ENCODE measurements at places on chromosomes 16 and 17.

DNA sequence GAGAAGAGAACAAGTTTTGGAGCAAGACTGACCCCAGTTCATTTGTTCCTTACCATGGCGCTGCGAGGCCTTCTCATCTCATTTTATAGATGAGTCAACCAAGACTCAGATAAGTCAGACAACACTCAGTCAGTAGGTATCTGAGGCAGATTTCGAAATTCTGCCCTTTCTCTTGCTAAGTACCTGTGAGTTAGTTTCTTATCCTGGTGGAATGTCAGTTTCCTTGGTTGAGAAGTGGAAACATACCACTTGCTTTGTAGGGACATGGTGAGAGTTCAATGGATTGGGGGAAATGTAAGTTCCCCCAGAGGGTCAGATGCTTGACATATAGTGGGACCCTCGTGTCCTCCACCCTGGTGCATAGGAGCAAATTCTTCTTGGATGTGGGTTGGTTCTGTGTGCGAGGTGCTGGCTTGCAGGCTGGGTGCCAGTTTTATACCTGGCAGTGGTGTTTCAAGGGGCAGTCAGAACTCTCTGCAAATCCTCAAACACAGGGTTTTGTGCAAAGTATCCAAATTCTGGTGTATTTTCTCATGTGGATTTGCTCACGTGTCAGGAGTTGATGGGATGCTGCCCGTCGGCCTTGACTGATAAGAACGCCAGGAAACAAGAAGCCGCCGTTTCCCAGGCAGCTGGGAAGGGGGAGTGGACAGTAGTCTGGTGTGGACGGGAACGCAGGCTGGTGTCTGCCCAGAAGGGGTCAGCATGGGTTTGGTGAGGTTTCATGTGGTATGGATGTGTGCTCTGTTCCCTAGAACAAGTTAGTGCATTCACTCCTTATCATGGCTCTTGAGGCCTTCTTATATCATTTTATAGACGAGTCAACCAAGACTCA, 61.1 kb upstream of the CIBAR2 start:
- no peak for DNase-seq

GRCh38 chr16:54431041-54431996, 144.7 kb upstream of the IRX3 start:
- DNase-seq, result no peak

DNA sequence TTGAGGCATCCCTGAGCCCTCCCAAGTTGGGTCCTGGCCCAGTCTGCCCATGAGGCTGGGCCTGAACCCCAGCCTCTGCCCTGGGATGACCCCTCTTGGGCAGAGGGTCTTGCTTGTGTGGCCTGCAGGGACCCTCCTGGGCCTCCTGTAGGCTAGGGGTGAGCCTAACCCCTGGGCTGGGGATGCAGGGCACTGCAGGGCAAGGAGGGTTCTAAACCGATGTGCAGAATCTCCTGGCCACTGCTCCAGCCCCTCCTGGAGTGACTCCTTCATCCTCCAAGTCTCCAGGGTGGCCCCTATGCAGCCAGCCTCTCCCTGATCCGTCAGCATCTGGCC, 37.5 kb downstream of the LGALS9 start:
- no peak for DNase-seq

DNA sequence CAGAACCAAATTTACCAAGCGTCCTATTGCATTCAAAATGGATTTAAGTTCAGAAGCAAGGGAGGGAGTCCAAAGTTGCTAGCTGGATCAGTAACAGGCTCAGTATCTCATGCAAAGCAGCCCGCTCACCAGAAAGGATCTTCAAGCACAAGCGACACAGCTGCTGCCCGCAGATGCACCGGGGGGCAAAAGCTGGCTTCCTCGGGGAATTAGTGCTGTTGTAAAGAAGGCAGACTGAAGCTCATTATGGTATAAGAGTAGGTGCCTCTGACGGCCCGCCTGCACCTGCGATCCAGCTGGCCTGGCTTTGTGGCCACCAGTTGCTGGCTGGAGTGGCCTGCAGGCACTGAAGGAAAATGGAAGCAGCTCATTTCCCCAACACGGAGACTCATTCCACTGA, 128.4 kb upstream of the RCVRN start:
- no peak for DNase-seq

DNA sequence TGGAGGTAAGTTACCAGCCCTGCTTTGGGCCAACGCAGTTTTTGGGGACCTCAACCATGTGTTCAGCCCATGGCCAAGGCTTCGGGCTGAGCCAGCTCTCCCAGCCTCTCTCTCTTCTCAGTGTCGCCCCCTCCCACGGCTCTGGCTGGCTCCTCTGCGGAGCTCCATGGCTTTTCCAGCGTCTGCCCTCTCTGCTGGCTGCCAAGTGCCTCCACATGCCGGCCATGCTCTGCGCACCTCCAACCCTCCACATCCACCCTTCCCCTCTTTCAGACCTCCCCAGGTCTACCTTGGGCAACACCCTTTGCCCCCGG, 23.2 kb downstream of the COTL1 start:
- no peak for DNase-seq

GRCh38 chr16:88702371-88703210, 3.6 kb downstream of the RNF166 start:
- DNase-seq, result no peak

DNA sequence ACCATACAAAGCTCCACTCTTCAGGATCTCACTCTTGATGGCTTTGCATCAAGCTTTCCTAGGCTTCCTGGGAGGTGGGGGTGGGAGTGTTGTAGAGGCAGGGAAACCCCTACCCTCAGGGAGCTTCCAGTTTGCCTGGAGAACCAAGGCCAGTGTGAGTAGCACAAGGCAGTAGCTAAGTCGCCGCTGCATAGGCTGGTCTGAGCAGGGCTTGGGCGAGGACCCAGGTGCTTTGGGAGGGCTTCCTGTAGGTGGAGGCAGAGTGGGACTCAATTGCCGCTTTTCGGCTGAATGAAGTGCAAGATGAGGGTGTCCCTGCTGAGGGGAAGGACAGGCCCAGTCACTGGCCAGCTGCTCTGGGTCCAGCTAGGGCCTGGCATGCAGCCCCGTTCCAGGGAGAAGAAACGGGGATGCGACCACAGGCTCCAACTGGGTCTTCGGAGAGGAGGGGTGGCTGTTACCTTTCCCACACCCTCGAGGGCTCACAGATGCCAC, 3.9 kb downstream of the CD79B start:
- no peak for DNase-seq

DNA sequence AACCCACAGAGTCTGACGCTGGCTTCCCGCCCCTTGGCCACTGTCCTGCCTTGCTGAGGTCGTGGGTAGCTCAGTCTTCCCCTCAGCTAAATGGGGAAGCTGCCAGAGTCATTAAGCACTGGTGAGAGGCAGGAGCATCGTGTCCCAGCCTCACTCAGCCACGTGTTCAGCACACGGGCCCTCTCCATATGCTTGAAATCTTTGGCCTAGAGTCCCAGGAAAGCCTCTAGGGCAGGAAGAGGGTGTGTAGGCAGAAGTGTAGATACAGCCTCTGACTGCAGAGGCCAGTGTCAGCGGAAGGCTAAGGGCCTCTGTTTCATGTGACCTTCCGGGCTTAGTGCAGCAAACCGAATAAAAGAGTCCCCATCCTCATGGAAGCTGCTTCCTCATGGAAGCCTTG, 4.1 kb downstream of the DHODH start:
- DNase-seq, result no peak

DNA sequence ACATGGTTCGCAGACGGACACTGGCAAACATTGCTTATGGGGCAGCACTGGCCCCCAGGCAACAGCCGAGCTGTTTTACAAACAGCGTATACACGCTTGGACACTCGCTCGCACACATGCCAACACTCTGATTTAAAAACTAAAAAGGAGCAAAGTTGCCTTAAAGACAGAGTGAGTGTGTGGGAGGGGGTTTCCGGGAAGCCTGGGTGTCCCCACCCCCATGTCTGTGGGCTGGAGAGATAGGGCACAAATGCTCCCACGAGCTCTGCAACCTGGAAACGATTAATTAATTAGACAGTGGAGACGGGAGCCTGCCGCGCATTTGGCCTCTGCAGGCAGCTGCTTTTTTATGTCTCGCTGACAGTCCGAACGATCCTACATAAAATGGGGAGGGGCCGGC, 107.9 kb upstream of the ZNF469 start:
- no peak for DNase-seq

GRCh38 chr16:72532906-72533410, 361.0 kb upstream of the PMFBP1 start:
- no peak for DNase-seq

GRCh38 chr17:4186357-4186881, 43.4 kb downstream of the CYB5D2 start:
- no peak for DNase-seq

DNA sequence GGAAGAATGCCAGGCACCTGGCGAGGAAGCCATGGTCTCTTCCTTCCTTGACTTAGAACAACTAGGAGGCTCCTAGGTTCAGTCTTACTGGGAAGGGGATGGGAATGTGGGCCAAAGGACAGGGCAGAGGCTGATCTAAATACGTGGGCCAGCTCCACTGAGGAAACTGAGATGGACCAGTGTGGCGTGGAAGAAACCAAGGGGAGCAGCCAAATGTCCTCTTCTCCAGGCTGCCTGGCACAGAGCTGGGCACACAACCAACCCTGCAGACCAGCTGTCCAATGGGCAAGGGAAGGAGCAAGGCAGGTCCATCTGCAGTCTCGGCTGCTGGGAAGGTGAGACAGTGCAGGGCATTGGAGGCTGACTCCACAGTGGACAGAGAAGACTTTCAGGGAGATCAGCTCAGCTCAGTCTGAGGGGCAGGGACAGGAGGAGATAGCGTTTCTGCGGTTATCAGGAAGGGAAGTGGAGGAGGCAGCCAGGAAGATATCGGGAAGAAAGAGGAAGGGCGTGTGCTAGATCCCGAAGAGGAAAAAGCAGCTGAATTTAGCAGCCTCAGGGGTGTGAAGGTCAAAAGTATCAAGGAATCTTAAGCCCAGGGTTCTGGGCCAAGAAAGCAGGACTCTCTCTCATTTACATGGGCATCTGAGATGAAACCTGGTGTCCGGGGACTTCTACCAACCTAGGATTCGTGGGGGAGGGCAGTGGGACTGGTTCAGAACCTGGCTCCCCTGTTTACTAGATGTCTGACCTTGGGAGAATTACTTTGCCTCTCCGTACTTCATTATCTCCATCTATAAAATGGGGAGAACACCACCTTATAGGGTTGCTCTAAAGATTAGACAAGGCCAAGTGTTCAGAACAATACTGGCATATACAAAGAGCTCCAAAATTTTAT, 1.8 kb downstream of the KIFC3 start:
- no peak for DNase-seq

DNA sequence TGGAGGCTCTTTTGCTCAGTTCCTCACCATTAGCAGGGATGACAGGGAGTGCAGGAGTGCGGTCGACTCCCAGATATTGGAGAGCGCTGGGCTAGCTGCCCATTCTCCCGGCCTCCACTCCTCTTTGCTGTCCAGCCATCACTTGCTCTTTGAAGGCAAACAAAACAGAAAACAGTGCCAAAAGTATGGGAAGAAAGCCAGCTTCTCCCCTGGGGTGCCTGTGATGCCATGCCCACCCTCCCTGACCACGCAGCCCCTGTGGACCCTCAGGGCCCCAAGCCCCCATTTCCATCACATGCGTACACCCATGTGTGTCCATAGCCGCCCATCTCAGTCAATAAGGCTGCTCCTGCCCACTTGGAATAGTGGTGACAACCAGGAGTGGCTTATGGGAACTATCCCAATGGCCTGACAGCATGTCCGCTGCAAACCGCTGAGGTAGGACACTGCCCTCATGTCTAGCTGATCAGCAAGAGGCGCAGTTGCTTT, 30.0 kb downstream of the MAPT start:
- DNase-seq, result no peak

- DNase-seq, result no peak
Measured at GRCh38 chr17:16926061-16926511, 45.8 kb downstream of the TNFRSF13B start.

DNA sequence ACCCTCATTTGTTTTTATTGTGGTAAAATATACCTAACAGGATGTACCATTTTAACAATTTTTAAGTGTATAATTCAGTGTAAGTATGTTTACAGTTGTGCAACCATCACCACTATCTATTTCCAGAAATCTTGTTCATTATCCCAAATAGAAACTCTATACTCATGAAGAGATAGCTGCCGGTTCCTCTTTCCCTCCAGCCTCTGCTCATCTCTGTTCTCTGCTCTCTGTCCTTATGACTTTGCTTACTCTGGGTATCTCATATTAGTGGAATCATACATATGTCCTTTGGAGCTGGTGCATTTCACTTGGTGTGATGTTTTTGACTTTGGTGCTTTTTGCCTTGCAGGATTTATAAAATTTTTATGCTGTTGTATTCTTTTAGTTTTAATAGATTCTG, 19.4 kb downstream of the CYLD start:
- no peak for DNase-seq

- DNase-seq, result no peak
Measured at GRCh38 chr16:87369117-87369765, 14.3 kb downstream of the FBXO31 start.

DNA sequence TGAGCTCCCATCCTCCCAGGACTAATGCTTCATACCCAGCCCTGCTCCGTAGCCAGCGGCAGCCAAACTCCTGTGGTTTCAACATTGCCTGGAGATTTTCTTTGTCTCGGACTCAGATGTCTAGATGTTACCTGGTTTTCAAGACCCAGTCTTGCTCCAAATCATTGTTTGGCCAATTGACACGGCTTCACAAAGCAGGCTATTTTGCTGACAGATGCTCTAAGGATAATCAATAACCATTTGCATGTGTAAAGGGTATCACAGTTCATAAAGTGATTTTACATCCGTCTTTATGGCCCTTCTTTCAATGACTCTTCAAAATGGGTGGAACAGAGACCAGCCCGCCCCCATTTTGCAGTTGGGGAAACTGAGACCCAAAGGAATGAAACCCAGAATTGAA, 153.4 kb downstream of the SALL1 start:
- DNase-seq, result no peak

DNA sequence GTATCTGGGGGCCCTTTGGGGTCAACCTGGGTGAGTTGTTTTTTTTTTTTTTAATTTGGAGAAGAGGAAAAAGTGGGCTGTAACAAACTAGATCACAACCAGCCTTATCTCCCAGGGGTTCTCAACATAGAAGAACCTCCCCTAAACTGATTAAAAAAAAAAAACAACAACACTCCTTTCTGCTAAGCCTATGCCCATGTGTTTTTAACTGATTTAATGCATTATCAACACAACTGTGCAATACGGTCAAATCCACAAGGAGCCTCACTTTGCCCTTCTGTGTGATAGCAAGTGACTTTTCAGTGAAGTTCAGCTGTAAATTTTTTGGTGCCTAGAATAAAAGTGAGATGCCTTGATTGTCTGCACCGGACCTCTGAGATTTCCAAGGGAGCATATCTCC, 646 bp downstream of the MYH11 start:
- DNase-seq, result no peak

DNA sequence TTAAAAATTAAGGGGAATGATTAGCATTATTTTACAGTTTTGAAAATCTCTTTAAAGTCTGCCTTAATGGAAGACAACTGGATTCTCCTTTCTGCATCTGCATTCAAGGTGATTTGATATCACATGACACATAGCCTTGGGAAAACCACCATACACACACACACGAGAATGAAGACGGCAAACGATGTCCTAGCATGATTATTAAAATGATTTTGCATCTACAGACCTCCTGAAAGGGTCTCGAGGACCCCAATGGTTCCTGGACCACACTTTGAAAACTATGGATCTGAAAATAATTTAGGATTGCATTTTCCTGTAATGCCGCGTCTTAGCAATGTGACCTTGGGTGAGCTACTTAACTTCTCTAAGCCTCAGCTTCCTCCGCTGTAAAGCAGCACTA, 11.8 kb upstream of the CHST4 start:
- no peak for DNase-seq

Data from hypothalamus (tissue), 51 donors.